ENCODE measurements at places on chromosomes 12 and 14.

DNA sequence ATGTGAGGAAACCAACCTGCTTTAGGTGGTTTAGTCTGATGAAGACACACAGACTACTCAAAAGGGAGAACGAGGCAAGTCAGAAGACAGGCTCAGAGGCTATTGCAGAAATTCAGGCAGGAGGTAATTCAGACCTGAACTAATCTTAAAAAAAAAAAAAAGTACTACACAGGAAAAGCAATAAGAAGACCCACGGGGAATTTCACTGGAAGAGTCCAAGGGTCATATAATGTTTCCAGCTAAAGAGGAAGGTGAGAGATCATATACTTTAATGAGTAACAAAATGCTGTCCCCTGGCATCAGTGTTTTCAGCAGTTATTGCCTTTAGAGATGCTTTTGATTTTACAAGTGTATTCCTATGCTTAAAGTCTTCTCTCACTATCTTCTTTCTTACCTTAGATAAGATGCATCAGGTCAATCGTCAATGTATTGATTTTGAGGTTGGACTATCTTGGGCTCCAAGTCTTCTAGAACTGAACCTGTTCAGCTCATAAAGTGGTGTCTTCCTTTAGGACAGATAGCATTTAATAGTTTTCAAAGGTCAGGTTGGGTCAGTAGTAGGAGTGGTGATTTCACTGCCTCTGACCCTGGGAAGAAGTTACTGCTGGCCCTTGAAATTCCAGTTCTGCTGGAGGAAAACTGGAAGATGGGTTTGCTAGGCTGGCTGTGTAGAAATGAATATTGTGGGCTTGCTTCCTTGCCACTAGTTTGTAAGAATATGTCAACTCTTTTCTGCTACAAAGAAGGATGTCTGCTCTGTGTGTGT is 60.0 kb downstream of the FAR2 start:
- DNase-seq = no peak

DNA sequence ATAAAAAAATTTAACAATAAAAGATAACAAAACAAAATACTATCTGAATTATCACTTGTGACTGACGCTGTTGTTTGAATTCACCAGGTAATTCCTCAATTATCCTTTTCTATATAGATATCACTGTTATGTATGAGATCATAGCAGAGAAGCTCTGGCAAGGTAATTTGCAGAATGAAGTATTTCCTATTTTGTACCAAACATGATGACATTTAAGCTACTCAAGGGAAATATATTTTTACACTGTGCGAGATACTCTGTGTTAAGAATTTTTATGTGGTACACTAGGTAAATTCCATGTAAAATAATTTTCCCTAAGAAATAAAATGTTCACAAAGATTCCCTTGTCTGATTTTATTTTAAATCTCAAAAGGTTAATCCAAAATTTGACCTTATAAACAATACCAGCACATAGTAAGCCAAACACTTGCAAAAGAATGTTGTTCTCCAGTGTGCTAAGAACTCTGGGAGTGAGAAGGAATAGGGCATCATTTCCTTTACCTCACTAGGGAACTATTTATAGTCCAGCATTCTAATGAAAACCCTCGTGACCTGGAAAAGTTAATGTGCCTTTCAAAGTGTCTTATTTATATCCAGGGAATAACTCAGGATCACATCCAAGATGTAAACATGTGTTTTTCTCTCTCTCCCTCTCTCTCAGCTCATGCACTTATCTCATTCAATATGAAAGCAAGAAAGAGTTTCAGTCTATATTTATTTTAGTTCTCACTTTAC is 115.2 kb upstream of the RAP1B start:
- DNase-seq = no peak

DNA sequence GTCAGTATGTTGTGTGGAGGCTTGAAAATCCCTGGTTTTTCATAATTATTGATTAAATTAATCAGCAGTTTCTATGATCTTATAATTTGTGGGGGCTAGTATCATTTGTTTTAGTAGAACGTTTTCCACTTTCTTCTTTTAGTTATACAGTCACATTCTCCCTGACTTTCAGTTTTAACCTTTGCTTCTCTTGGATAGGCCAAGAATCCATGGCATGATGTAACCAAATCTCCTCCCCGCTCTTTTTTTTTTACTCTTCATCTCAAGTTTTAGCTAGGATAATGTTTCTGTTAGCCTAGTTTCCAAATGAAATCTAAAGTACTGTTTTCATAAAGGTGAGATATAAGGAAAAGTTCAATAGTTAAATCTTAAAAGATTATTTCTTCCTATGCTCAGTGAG is 106.5 kb downstream of the TMEM117 start:
- DNase-seq = no peak

GRCh38 chr14:92794547-92794941 is 439 bp downstream of the GOLGA5 start:
- no peak for DNase-seq

GRCh38 chr12:1927751-1928351 is 9.4 kb upstream of the CACNA2D4 start:
- no peak for DNase-seq

GRCh38 chr14:101120641-101121507 is 217.4 kb upstream of the RTL1 start:
- no peak for DNase-seq

GRCh38 chr14:100386121-100386520 is 63.0 kb downstream of the SLC25A47 start:
- DNase-seq = no peak

DNA sequence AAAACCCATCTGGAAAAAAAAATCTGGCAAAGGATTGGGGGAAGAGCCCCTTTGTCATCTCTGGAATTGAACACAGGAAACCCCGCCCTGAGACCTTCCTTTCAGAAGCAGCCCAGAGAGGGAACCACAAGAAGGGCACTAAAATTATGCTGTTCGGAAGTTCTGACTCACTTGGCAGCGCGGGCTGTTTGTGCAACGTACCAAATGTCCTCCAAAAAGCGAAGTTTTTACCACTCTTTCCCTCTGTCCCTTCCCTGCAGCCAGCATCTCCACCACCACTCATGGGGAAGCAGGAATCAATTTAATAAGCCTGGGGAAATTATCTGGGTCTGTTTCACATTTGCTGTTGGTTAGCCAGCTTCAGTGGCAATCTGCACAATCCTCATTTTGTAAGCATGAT is 3.2 kb upstream of the SYNE3 start:
- DNase-seq = peak; percentile 69

DNA sequence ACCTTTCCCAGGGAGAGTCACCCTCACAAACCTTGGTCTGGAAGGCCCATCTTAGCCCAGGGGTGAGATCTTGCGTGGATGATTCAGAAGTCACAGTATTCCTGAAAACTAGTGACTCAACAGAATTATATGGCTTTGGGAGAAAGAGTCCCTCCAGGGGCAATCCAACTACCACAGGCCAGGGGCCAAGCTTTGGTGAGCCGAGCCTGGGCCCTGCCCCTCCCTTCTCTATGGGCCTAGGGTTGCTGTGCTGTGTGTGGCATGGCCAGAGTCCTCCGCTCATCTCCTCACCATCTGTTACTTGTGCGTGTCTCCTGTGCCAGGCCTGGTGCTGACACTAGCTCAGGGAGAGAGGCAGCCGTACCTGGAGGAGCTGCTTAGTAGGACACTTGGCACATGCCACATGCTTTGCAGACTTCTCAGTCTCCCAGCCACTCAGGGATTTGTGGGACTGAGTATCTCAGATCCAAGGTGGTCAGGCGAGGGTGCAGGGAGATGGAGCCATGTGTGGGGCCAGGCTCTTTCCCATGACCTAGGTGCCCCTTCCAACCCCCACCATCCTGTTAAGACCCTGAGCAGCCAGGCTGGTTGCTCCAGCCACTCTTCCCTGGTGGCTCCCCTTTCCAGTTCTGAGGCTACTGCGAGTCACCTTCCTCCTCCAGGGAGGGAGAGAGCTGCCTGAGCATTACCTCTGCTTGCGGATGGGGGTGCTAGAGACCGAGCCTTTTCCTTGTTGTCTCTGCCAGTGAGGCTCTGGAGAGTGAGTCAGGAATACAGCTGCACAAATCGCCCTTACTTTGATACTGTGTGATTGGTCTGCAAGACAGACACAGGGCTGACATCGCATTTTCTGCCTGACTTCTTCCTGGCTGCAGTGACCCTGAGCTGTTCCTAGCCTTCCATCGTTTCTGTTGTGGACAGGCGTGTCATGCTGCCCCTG is 94.1 kb downstream of the SLC25A47 start:
- DNase-seq = peak; percentile 59

GRCh38 chr14:49405291-49405690 is 180.9 kb downstream of the RPS29 start:
- DNase-seq = peak; percentile 30

GRCh38 chr12:65534238-65534841 is 255.9 kb downstream of the MSRB3 start:
- no peak for DNase-seq

DNA sequence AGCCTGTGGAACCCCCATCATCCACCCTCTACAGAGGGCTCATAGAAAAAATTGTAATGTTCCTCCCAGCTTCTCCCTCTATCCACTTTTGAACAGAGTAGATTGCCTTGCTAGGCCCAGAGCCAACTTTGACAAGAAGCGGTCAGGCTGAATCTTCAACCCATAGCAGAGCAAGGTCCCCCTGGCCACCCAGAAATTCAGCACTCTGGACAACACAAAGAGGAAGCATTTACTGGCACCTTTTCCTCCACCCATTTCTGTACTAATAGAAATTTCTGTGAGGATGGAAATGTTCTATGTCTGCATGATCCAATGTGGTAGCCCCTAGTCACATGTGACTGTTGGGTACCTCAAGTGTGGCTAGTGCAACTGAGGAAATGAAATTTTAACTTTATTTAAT is 42.7 kb upstream of the OXA1L start:
- DNase-seq = no peak

DNA sequence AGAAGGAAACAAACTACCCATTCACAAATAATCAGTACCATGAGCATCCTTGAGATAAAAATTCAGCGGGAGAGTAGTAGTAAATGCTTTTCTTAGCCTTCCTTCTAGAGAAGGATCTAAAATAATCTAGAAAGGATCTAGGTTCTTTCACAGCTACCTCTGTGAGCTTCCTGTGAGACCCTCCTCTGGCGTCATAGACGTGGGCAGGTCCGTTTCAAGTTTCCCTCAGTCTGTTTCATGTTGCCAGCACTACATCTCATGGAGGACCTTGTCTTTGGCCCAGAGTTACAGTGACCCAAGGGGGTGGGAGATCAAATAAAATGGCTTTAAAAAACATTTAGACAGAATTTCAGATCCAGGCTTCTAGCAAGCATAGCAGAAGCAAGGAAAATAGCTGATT is 13.6 kb downstream of the DAAM1 start:
- no peak for DNase-seq

GRCh38 chr12:73947326-73948026 is 590.2 kb upstream of the ATXN7L3B start:
- DNase-seq = no peak

- DNase-seq = no peak
Measured at GRCh38 chr14:94144765-94145164, 15.4 kb upstream of the IFI27L2 start.

- DNase-seq = no peak
Measured at GRCh38 chr12:93950311-93950710, 198.1 kb upstream of the PLXNC1 start.

DNA sequence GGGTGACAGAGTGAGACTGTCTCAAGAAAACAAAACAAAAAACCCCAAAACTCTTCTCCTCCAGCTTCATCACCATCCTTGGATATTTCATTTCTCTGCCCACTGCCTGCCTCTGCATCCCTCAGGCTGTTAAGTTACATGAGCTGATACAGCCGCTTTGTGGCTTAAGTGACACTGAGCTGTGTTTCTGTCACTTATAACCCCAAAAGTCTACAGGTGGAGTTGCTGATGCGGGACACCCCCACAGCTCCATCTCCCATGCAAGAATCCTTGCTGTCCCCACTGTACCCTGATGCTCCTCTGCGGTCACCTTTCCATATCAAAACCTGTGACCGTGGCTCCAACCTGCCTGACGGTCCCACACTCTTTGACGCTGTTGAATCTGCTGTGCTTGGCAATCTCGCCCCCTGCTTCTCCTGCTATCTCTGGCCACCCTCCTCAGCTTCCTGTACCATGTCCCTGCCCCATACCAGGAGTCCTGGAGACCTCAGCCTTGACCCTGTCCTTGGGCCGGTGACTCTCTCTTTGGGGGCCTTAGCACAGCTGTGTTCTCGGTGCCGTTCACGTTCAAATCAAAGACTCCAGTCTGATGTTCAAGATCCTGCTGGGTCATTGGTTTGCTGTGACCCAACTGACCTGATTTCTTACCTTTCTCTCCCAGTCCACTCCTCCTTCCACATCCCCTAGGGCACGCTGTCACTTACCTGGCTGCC is 20.3 kb downstream of the HVCN1 start:
- no peak for DNase-seq

GRCh38 chr14:102215071-102215470 is 75.4 kb downstream of the WDR20 start:
- peak; percentile 18 for DNase-seq

DNA sequence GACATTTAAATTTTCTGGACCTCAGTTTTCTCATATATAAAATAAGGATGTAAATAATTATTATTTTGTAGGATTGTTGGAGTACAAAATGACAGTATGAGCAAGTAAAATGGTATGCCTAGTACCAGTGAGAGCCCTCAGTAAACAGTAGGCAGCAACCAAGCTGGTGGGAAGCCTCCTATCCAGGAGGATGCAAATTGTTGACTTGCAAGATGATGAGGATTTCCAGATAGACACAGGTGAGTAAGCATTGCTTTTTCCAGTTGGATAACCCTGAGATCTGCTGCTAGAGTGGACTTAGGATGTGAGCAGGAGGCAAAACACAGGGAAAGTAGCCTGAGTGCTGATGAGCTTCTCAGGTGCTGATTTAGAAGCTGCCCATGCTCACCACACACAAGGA is 28.2 kb upstream of the AMIGO2 start:
- DNase-seq = no peak

- no peak for DNase-seq
Measured at GRCh38 chr14:34035177-34035933, 84.5 kb upstream of the EGLN3 start.

DNA sequence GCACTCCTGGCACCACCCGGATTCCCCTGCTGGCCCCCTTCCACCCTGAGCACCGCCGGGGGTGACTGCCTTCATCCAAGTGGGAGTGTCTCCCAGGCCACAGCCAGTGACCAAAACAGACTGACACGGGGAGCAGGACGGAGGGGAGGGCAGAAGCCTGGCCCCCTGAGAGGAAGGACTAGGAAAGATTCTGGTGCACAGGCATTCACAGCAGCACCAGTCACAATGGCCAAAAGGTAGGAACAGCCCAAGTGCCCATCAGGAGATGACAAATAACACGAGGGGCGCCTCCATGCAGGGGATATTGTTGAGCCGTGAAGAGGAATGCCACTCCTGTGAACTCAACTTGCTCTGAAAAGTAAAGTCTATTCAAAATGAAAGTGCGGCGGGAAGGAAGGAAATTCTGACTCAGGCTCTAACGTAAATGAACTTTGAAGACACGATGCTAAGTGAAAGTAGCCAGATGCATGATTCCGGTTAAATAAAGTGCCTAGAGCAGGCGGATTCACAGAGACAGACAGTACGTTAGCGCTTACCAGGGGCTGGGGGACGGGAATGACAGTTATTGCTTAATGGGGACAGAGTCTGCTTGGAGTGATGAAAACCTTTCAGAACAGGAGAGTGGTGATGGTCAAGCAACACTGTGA is 146.1 kb upstream of the NCOR2 start:
- DNase-seq = no peak

- DNase-seq = no peak
Measured at GRCh38 chr14:59465316-59466135, at the start of gene GPR135. TSS of gene GPR135 (minus strand) at chr14:59465380. CDS start at chr14:59465226, 154 bp downstream.

- no peak for DNase-seq
Measured at GRCh38 chr14:23621204-23621931, 14.8 kb upstream of the DHRS2 start.

- no peak for DNase-seq
Measured at GRCh38 chr12:19542606-19543005, 103.3 kb downstream of the AEBP2 start.

- DNase-seq = no peak
Measured at GRCh38 chr12:31201382-31201781, 124.6 kb downstream of the SINHCAF start.

GRCh38 chr12:26130728-26131127 is 5.9 kb upstream of the BHLHE41 start:
- no peak for DNase-seq
